Right ventricle myocardium superior (tissue), 1 donor: ENCODE measurements at places on chromosomes 5 and 9. TPM values are rescaled to one million over a fixed set of nuclear protein-coding genes. Genes with fewer than 3 reads are reported as not detected.

DNA sequence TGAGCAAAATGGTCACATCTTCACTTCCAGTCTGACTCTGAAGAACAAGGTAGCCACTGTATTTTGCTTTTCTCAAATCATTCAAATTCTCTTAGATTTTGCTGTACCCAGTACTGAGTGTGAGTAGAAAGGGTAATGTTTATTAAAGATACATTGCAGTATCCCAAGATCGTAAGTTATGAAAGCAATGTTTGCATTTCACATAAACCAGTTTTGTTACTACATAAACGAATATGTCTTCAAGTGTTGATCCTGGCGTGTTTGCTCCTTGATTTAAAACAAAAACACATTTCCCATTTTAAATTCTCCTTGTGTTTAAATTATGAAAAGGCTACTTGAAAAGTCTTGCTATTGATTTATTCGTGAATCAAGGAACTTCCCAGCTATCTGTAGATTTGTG, 22.0 kb downstream of the SNX30 start:
- no peak for DNase-seq

TSSK1B gene
- total RNA-seq, result not detected

IFNA21 gene
- total RNA-seq, result not detected

GRCh38 chr5:111734013-111734412, 23.0 kb downstream of the NREP start:
- DNase-seq, result no peak

FAT2 gene
- not detected for total RNA-seq

GRCh38 chr5:151532416-151532815, 58.7 kb downstream of the FAT2 start:
- no peak for DNase-seq

DNA sequence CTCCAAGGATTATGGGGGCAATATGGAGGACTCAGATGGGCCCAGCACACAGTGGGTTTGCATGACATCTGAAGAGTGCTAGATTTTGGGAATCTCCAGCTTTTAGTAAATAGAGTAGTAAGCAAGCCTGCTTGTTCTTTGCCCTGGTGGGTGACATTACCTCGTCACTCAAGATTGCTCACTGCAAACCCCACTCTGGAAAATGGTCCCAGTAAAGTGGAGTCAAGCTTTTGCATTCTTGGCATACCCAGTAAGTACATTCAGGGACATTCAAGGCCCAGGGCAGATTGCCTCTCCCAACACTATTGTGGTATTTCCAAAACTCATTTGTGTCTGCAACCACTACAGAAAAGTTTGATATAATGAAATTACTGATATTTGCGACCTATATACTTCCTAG, 118.5 kb downstream of the INVS start:
- no peak for DNase-seq

IRX4 gene
- 15.8 TPM for total RNA-seq

SPATA31A3 gene
- not detected for total RNA-seq

DNA sequence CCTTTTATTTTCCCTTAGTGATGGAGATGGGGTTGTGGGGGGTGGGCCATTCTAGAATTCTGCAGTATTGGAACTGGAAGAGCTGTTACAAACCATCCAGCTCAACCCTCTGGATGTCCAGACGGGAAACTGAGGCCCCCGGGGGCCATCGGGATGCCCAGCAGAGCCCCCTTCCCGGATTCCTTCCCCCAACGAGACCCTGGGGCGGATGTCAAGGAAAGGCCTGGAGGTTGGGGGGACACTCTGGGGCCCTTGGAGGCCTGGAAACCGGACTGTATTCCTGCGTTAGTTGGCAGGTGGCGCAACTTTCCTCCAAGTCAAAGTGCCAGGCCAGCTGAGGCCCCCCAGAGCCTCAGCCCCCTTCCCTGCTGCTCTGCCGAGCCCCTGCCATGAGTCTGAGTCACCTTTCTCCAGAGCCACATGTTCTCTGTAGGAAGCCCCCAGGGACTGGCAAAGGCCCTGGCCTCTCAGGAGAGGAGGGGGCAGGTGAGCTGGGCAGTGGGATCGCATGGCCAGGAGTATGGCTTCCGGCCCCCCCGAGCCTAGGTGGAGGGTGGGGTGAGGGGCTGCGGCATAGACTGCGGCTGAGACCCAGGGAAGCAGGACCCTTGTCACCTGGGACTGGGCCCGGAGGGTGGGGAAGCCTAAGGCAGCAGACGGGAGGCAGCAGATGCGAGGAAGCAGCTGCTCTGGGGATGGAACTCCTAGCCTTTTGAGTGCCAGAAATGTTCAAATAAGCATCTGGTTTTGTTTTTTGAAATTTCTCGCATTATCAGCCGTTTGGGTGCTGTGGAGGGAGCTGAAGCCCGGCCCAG, 17.8 kb upstream of the FIBCD1 start:
- DNase-seq, result no peak

DNA sequence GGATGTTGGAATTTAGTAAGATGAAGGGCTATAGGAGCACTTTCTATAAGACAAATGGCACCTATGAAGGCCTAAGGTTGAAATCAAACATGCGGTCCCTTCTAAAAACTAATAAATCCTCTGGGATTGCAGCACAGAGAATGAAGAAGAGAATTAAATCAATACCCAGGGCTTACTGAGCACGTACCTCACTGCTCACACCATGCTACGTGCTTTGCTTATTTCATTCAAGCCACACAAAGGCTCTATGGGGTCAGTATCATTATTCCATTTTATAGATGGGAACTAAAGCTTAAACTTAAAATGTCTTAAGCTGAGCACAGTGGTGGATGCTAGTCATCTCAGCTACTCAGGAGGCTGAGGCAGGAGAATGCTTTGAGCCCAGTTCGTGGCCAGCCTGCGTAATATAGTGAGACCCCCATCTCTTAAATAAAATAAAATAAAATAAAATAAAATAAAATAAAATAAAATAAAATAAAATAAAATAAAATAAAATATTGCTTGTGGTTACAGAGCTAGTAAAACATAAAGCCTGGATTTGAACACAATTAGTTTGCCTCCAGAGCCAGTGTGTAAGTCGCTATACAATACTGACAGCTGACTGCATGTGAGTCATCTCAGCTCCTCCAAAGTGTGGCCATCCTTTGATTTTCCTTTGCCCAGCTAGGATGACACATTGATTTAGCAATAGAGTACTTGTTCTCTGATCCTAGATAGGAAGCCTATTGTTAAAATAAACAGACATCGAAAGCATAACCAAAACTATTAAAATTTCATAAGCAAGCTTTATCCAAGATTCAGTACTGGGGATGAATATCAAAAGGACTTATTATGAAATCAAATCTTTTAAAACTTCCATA, 20.9 kb upstream of the DPYSL3 start:
- DNase-seq, result no peak

GRCh38 chr5:136242136-136242535, 49.2 kb upstream of the SMIM32 start:
- no peak for DNase-seq

ADRA1B gene
- total RNA-seq, result 1.5 TPM

DNA sequence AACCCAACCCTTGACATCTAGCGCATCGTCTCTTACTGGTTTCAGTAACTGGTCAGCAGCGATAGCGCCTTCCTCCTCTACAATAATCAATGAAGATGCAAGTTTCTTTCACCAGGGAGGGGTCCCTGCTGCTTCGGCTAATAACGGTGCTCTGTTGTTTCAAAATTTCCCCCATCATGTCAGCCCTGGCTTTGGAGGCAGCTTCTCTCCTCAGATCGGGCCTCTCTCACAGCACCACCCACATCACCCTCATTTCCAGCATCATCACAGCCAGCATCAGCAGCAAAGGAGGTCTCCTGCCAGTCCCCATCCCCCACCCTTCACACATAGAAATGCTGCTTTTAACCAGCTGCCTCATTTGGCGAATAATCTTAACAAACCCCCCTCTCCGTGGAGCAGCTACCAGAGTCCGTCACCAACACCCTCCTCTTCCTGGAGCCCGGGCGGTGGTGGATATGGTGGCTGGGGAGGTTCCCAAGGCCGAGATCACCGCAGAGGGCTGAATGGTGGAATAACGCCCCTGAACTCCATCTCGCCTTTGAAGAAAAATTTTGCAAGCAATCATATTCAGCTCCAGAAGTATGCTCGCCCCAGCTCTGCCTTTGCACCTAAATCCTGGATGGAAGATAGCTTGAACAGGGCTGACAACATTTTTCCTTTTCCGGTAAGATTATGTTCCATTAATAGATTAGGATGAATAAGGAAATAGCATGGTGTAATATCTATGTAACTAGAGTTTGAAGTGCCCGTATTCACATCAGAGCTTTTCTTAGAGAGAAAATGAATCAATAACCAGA, 2.2 kb downstream of the CPEB4 start:
- DNase-seq, result peak; percentile 43

UNC13B gene
- total RNA-seq, result 20.9 TPM

PCDHAC1 gene
- 0.13 TPM for total RNA-seq
